ENCODE measurements at places on chromosomes 2 and 18. TPM values are rescaled to one million over a fixed set of nuclear protein-coding genes. Genes with fewer than 3 reads are reported as not detected.

GRCh38 chr2:177042311-177042710, 170.3 kb upstream of the HNRNPA3 start:
- no peak for DNase-seq

GRCh38 chr18:25164211-25164847, 187.6 kb downstream of the ZNF521 start:
- DNase-seq: no peak

DNA sequence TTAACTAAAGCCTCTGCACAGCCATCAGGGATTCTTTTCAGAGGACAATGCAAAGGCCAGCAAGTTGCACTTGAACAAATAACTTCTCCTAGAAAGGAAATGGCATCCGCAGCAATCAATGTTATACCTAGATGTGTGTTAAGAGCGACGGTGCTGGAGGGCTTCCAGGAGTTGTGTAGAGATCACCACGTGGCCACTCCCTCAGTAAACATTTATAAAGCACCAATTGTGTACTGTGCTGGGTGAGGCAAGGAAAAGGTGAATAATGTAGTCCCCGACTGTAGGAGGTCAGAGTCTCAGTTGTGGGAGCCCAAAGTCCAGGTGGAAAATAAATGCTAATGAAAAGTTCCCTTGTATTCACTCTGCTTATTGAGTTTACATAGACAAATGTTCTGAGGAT, 135.0 kb downstream of the ALK start:
- DNase-seq: no peak

Gene CRYBA2
- not detected for polyA plus RNA-seq

Gene CDK5R2
- polyA plus RNA-seq: not detected

Gene MYCN
- 34.9 TPM for polyA plus RNA-seq

Gene NGEF
- 1.7 TPM for polyA plus RNA-seq

All from left kidney (tissue), 8 donors.